ENCODE measurements at places on chromosomes 12 and 14.

GRCh38 chr12:74538491-74539258 lies 1.0 kb downstream of the ATXN7L3B start:
- DNase-seq, result peak; percentile 16

DNA sequence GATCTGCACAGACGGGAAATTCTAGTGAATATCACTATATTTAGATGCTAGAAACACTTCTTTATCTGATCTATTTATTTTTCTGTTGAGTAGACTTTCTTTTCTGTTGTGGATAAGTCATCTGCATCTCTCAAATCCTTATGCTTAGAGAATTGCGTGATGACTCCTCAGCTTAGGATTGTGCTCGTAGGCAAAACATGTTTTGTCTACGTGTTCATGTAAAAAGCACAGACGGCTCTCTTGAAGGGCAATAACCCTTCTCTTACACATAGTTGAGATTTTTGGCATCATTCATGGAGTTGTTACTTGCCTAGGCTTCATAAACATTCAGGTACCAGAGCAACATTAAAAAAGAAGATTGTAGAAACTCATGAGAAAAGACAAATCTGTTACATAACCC lies 18.6 kb downstream of the PPFIBP1 start:
- DNase-seq, result peak; percentile 97

- no peak for DNase-seq
Observed at GRCh38 chr14:100644784-100645183, 57.6 kb upstream of the BEGAIN start.

DNA sequence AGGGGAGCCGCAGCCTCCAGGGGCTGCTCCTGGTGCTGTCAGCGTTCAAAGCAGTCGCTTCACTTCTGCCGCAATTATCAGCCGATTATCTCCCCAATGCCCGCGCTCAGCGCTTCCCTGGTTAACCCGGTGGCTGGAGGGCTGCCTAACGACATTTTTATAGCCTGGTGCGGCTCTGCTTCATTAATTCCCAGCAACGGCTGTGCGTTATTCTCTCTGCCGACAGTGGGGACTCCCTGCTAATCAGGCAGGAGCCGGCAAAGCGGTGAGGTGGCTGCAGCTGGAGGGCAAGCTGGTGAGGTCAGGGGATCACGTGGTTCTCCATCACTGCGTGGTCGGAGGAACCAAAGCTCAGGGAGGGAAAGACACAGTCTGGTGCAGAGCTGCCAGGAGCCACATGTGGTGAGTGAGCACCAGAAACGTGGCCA lies 62.9 kb downstream of the GLRX5 start:
- DNase-seq, result peak; percentile 18

GRCh38 chr12:88067301-88067700 lies 38.1 kb upstream of the C12orf50 start:
- DNase-seq, result peak; percentile 15

DNA sequence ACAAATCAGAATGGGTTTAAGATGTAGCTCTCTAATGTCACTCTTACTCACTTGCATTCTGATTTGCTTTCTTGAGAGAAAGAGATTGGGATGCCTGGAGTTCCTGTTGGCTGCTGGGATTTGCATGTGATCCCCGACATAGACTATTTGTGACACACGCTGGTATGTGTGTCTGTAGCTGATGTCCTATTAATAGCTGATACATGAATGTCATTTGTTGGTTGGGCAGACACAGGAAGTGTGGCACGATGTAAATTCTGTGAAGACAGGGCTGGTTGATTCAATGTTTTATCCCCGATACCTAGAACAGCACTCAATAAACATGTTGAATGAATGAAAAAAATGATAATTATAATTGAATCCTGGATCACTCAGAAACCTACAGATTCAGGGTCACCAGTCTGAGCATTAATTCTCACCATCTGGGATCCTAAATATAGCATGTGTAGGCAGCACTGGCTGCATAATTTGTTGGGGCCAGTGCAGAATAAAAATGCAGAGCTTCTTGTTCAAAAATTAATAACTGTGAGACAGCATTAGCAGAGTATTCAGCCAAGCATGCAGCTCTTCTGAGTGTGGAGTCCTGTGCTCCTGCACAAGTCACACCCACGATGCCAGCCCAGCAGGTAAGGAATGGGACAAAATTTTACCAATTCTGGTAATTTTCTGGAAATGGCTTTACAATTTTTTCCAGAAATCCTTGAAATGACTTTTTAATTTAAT lies 35.5 kb upstream of the SOCS2 start:
- peak; percentile 83 for DNase-seq

- DNase-seq, result no peak
Observed at GRCh38 chr12:123743002-123743401, 19.1 kb upstream of the DNAH10 start.

DNA sequence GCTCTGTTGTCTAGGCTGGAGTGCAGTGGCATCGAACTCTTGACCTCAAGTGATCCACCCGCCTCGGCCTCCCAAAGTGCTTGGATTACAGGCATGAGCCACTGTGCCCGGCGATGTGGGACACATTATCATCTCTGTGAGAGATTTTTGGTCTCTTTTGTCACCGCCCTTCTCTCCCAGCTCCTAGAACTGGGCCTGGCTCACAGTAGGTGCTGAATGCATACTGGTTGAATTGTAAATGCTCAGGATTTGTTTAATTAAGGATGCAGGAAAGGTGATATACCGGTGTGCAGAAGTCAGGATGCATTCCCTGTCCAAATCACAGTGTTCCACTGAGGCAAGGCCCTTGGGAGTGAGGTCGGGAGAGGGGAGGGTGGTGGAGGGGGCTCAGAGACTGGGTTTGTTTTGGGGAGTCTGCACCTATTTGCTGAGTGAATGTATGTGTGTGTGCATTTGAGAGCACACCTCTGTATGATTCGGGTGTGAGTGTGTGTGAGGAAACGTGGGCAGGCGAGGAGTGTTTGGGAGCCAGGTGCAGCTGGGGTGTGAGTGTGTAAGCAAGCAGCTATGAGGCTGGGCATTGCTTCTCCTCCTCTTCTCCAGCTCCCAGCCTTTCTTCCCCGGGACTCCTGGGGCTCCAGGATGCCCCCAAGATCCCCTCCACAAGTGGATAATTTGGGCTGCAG lies 1.0 kb upstream of the KRT18 start:
- no peak for DNase-seq

DNA sequence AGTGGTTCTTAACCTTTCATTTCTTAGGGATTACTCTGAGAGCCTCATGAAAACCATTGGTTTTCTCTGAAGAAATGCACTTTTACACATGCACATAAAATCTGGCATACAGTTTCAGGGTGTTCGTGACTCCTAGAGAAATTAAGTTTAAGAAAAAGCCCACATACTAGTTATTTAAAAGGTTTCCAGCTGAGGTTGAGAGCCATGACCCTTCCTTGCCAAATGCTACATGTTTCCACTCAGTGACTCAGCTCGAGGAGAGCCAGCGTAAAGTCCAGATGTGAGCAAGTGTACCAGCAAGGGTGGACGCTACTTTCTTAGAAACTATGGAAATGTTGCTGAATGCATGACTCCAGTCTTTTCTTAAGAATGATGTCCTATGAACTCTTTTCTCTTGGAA lies 42.7 kb upstream of the FLRT2 start:
- DNase-seq, result peak; percentile 86

DNA sequence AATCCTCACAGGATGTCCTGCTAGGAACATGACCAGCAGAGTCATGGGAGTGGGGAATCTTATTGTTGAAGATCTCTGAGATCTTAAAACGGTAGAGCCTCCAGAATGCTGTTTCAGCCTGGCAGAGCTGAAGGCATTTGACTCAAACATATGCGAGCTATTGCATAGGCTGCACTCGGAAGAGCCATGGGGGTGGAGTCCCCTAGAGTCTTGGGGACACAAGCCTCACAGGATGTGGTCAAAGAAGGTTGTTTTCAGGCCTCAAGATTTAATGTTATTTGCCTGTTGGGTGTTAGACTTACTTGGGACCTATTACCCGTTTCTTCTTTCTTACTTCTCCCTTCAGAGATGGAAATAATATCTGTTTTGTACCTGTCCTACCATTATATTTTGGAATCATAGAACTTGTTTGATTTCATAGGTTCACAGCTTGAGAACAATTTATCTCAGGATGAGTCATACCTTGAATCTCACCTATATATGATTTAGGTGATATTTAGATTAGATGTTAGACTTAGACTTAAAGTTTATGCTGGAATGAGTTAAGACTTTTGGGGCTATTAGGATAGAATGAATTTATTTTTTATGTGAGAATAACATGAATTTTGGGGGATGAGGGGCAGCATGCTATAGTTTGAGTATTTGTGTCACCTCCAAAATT lies 172.2 kb upstream of the ATP2B1 start:
- no peak for DNase-seq

- DNase-seq, result peak; percentile 84
Observed at GRCh38 chr12:131832321-131833231, 4.4 kb downstream of the MMP17 start.

DNA sequence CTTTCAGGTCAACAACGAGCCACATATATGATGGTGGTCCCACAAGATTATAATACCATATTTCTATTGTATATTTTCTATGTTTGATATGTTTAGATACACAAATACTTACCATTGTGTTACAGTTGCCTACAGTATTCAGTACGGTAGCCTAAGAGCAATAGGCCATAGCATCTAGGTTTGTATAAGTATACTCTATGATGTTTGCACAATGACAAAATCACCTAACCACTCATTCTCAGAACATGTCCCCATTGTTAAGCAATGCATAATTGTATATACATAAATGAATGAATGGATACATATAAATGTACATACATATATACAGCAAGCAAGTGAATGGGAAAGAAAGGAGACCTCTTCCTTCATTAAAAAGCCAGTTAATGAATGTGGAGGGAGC lies 23.8 kb downstream of the TMTC1 start:
- DNase-seq, result no peak

- DNase-seq, result no peak
Observed at GRCh38 chr12:51470116-51470515, 45.5 kb downstream of the SLC4A8 start.

DNA sequence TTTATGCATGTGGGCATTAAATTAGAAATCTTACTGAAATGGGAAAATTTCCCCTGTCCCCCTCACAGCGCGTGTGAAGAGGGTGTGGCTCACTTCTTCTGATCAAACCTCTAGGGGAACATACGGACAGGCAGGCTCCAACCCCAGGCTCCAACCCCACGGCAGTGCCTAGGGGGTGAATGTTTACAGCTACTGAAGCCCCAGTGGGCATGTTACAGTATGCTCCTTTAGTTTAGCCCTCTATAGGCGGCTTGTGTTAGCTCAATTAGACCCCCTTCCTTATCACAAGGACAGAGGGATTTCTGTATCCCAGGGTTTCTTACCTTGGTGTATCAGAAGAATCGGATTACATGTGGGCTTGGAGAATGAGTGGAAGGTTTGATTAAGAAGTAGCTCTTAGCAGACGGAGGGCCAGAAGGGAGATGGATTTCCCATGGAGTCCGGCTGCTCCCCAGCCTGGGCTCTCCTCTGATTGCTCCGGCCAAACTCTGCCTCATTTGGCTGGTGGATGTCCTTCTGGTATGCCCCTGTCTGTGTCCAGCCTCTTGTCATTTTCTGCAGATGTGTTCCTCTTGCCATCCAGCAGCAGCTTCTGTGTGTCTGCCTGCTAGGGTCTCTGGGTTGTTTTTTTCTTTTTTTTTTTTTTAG lies 223.7 kb downstream of the TMTC2 start:
- no peak for DNase-seq

DNA sequence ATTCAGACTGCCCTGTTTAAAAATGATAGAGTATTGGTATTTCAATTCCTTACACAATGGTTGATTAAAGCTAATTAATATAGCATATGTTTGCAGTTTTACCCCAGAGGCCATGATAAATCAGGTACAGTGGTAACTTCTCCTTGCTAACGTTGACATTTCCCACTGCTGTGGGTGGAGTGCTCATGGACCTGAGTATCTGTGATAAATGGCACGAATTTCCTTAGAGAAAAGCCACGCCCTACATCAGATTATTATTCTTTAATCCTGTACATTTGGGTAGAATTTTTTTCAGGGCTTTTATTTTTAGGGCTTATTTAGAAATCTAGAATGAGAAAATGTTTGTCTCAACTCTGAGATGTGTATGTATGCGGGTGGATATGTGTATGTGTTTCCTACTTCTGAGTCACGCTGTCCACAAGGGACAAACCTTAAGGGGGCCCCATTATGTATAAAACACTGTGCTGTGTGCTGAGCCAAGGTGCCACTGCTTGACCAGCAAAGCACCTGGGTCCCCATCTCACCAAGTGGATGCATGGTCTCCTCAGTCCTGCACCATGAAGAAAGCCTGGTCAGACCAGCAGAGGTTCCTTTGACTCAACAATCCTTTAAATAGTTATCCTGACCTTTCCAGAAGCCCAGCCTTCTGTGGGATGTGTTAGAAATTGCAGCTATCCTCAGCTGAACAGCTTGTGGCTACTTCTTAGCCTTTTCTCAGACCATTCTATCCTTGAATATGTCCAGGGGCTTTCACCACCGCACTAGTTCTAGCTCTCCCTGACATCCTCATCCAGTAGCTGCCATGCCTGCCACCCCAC lies 57.9 kb upstream of the STK38L start:
- peak; percentile 67 for DNase-seq

GRCh38 chr14:63493246-63493645 lies 49.9 kb downstream of the PPP2R5E start:
- DNase-seq, result peak; percentile 66

DNA sequence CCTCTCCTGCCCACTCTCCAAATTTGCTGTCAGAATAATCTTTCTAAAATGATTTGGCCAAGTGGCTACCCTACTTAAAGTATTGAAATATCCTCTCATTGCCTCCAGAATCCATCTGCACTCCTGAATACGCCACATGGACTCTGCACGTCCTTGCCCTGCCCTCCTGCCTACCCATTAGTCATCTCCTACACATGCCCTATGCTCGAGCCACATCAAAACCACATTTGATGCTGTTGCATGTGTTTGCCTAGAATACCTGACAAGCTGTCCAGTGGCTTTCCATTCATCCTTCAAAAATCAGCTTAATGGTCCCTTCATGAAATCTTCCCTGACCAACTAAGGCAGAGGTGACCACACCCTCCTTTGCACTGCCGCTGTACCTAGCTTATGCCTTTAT lies 17.0 kb downstream of the VCPKMT start:
- DNase-seq, result peak; percentile 5

Data from EH (cell line).